Myocyte (in vitro differentiated cells): ENCODE measurements at places on chromosomes 2 and 18.
A peak's percentile ranks its signal among the peaks of the same experiment; 100 is the strongest.

- no peak for DNase-seq
Observed at GRCh38 chr2:120791962-120792297, 56.3 kb downstream of the GLI2 start.

GRCh38 chr2:169694894-169695260 is 608 bp downstream of the PHOSPHO2 start:
- no peak for DNase-seq

- DNase-seq, result no peak
Observed at GRCh38 chr2:178275600-178275999, 81.3 kb downstream of the OSBPL6 start.

GRCh38 chr2:76270096-76270710 is 559.5 kb upstream of the GCFC2 start:
- DNase-seq, result no peak

GRCh38 chr2:75801234-75801982 is 90.7 kb upstream of the GCFC2 start:
- DNase-seq, result no peak

DNA sequence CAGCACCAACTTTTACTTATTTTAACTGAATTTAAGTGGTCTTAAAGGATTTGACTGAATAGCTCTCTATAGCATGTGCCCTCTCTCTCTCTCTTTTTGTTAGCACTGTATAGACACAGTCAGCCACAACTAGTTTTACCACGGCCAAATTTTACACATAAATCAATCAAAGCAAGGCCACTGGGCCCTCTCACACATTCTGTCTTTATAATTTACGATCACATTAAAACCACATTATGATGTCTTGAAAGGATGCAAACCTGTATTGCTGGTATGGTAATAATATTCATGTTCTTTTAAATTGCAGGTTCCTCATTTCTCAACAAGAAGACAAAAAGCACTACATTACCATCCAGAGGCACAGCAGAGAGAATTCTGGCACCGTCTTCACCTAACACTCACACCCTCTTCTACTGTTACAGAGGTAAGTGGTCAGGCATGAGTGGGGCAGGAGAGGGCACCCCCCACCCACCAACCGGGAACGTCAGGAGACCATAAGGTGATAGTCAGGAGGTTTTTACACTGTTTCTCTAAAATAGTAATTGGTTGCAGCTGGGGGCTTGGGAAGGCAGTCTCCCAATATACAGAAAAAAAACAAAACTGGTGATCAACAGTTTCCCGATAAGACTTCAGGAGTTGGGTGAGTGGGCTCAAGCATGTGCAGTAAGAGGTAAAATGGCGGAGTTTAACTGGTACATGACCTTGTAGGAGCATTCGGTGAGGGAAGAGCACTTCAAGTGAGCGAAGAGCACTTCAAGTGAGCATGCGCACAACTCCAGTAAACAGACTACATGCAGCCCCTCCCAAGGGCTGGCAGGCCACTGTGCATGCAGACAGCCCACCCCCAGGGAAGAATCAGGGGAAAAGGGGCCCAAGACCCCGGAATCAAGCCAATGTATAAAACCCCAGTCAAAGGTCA is 296.7 kb downstream of the PIEZO2 start:
- DNase-seq, result no peak

DNA sequence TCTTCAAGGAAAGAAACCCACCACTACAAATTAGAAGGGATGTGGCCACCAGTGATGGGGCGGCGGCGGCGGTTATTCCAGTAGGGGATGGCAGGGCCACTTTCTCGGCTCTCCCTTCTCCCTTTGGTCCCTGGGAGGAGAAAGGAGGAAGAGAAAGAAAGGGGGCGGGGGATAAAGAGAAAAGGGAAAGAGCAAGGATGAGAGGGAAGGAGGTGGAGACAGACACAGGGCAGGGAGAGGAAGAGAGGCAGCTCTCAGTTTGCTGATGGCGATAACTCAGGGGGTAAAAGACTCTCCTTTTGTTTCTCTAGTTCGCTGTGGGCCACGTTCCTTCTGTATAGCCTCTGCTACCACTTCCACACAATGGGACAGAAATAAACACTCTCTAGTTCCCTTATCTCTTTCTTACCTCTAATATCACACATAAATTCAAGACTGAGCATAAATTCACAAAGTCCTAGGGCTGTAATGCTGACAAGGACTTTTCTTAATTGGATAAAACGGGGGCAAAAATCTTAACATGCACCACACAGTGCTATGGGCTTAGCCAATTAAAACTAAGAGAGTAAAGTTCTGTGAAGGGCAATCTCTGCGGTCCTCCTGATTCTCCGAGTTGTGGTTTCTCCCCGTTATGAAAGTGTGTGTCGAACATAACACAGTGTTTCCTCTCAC is 14.6 kb downstream of the SFT2D3 start:
- DNase-seq, result no peak

GRCh38 chr18:25701821-25702220 is 349.9 kb upstream of the ZNF521 start:
- DNase-seq, result peak; percentile 53

DNA sequence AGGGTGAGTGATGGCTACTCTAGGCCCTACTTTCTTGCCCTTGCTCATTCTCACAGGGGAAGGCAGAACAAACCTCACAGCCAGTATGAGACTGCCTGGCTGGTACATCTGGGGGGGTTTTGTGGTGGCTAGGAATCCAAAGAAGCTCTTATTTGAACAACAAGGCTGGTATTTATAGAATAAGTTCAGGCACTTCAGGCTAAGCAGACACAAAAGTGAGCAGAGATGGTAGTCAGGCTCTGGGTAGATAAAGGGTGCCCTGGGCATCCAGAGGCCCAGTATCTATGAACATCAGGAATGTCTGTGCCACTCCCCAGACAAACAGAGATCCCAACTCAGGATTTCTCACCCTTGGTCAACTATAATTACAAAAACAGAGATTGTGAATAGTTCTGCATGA is 57.2 kb upstream of the RTN4 start:
- DNase-seq, result peak; percentile 80

GRCh38 chr18:25061395-25061794 is 290.6 kb downstream of the ZNF521 start:
- DNase-seq, result no peak

DNA sequence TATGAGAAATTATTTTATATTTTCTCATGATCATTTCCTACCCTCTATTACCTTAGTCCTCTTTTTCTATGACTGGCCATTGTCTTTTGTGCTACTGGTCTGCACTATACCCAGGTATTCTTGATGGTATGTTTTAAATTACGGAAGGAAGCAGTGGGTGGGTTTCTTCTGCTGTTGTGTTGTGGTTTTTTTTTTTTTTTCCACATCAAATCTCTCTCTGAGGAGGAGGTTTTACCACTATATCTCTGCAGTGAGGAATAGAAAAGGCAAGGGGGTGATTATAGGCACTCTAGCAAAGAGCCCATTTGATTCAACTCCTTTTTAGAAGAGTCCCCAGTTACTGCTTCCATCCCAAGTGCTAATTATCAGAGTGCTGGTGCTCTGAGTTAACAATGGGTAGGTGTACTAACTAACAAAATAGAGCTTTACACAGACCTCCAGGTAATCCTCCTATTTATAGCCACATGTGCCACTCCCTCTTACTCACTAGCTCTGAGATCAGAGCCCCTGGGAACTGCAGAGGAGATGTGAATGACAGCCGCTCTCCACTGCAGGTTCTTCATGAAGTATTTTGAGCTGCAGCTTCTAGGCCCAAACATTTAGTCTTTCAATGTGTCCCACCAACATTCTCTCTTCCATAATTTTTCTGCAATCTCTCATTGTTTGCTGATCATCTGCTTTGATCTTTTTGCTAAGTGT is 301.6 kb upstream of the GULP1 start:
- peak; percentile 26 for DNase-seq

- no peak for DNase-seq
Observed at GRCh38 chr2:235611756-235612155, 117.9 kb downstream of the AGAP1 start.

GRCh38 chr2:139992711-139993345 is 1212.6 kb upstream of the NXPH2 start:
- DNase-seq, result no peak

DNA sequence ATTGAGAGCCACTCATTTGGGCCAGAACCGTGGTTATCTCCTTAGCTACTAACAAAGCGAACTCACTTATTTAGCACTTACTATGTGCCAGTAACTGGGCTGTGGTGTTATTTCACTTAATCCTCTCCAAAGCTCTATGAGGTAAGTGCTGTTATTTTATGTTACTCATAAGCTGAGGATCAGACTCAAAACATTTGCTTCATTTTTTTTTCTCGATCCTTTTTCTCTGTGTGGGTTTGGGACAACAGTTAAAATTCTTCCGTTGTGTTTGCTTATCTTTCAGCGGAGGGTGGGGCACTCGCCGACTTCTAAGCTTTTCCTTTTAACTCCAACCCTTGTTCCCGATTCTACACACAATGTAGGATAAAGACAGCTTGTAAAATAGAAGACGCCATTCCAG is 52.8 kb downstream of the TMEM178A start:
- no peak for DNase-seq

DNA sequence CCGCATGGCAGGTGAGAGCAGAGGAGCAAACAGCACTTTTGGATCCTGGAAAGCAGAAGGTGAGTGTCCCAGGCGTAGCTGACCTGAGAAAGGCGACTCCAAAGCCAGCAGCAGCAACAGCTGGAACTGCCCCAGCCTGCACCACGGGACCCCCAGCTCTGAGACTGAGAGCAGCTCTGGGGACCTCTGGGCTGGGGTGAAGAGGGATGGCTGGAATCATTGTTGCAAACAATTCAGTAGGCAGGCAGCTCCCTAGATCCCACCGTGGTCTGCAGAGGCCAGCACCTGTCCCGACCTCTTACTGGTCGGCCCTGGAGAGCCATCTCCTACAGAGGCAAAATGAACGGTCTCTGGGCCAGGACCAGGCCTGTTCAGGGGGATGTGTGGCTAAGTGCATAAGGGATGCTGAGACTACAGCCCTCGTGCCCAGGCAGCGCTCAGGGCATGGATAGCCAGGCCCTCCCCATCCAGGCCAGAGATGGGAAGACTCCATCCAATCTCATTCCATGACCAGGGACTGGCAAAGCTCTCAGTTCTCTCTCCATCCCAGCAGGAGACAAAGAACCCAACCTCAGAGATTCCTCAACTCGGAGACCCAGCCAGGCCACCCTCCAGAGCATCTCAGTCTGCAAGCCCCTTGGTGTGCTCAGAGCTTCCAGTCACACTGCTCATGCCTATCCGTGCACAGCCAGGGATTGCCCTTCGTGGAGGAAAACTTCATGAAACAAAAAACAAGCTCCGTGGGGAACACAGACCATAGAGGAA is 38.2 kb upstream of the ALPP start:
- DNase-seq, result no peak

GRCh38 chr2:127231130-127231865 is 11.2 kb upstream of the CYP27C1 start:
- DNase-seq, result no peak
